ENCODE measurements at places on chromosomes 7 and 10.
A peak's percentile ranks its signal among the peaks of the same experiment; 100 is the strongest.

- DNase-seq = no peak
Measured at GRCh38 chr7:90597563-90598253, 1.6 kb downstream of the CDK14 start.

- DNase-seq = no peak
Measured at GRCh38 chr10:89887830-89888229, 186.4 kb downstream of the KIF20B start.

DNA sequence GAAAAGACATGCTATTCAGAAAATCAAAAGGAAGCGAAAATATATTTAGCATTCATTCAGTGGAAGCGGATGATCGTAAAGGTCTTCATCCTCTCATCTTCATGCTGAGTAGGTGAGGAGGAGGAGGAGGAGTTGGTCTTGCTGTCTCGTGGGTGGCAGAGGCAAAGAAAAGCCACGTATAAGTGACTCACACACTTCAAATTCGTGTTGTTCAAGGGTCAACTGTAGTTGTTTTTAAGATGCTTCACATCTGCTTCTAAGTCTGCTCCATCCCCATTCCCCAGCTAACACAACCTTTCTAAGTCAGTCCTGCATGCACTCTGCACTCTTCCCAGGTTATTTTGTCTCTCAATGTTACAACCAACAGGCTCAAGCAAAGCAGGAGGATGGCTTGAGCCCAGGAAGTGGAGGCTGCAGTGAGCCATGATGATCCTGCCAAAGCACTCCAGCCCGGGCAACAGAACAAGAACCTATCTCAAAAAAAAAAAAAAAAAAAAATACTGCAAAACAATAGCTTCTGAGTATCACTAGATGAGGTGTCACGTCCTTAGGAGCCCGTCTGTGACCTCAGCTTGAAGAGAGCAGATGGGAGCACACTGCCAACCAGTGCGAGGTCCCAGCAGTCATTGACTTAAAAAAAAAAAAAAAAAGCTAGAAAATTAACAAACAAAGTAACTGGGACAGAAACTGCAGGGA is 70.5 kb downstream of the SFMBT2 start:
- no peak for DNase-seq

- DNase-seq = no peak
Measured at GRCh38 chr7:93559639-93560491, 14.7 kb downstream of the CALCR start.

DNA sequence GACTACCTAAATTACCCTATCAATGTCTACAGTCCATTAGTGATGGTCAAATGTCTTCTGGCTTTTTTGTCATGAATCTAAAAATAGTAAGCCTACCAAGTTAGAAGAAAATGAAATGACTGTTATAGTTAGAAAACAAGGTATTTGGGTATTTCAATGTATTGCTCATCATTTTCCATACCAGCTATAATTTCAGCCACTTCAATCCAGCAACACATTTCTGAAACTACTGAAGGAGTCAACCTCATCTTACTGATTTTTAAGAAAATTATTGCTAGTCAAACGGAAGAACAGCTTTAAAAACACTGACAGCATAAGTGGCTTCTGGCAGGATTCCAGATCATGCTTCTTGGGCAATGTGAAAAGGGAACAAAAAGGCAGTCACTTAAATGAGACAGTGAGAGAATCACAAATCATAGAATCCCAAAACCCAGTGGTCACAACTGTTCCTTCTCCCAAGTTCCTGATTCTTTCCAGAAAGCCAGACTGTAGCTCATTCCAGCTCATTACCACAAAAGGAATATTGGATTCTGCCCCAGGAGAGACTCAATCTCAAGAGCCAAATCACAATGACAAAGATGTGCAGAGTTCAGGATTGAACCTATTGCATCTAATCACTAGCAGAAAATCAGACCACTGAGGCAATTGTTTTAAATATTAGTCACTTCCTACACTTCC is 61.2 kb upstream of the LRRN3 start:
- DNase-seq = no peak

DNA sequence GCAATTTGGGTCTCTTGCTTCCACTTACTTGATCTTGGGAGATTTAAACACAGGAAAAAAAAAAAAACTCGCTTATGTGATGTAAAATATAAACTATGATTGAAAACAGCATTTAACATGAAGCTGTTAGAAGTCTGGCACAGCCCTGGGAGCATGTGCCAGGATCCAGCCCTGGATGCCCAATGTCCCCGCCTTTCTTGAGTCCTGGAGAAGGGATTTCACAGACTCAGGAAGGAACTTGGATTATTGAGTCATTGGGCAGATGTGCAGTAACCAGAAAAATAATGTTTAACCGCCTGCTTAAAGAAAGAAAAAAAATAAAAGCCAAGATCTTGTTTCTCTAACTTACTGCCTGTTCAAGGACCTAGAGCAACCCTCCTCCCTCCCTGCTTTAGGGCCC is 3.7 kb upstream of the JCAD start:
- DNase-seq = no peak

- DNase-seq = no peak
Measured at GRCh38 chr7:37287131-37287855, 161.4 kb downstream of the ELMO1 start.

DNA sequence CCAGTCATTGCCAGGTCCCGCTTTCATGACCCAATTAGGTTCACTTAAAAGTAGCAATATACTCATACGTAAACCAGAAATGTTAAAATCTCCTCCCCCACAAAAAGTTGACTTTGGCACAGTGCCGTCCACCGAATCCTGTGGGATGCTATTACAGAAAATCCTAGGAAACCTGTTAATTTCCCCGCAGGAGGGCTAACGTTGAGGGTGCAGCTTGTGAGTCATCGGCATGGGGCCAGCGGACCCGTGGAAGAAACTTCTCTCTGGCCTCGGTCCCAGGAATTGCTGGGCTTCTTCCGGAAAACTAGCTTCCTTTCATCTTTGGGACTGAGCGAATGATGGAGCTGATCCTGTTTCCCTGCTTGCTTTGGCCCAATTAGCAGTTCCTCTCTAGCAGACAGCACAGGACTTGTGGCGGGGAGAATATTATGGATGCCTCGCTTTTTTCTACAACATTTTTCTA is 13.5 kb downstream of the CRYGN start:
- no peak for DNase-seq

DNA sequence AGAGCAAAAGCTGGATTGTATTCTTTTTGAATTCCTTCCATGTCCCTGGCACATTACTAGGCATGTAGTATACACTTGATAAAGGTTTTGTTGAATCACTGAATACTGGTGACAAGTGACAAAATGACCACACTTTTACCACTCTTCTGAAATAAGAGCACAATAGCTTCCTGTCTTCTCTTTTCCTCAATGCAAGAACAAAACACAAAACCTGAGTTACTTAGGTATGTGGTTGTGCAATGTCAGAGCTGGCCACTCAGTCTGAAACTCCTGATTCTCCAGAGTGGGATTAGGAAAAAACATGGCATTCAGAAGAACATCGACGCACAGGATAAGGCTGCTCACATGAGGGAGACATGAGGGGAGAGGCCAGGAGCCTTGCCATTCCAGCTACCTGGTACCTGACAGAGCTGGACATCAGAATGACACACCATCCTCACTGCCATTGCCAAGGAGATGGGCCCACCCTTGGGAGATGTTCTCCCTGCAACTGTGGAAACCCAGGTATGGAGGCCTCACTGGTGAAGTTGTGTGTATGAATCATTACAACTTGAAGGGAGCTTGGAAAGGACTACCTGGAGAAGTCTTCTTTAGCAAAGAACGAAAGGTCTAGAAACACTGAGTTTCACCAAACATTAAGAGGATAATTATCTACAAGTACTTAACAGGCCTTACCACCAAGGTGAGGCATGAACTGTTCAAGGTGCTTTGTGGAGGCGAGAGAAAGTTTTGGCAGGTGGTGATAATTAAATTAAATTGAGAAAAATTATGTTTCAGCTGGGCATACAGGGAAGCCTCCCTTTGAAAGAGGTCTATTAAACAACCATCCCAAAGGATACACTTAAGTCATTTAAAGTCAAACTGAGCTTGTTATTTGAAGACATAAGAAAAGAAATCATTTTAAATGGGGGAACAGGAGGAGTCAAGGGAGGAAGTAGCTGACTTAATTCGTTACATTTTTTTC is 246.5 kb upstream of the AOAH start:
- no peak for DNase-seq

DNA sequence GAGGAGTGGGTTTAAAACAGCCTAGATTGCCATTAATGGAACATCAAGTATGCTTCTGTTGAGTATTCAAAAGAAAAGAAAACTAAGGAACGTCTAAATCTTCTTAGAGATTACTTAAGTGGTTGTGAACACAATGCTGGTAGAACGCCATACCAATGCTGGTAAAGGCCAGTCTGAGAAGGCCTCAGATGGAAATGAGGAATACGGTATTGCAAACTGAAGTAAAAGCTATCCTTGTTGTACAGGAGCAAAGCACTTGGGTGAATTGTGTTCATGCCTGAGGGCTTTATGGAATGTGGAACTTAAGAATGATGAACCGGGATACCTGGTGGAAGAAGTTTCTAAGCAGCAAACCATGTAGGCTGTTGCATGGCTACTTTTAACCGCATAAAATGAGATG is 208.0 kb downstream of the KCND2 start:
- no peak for DNase-seq

GRCh38 chr10:31464552-31464951 is 145.5 kb downstream of the ZEB1 start:
- DNase-seq = no peak

DNA sequence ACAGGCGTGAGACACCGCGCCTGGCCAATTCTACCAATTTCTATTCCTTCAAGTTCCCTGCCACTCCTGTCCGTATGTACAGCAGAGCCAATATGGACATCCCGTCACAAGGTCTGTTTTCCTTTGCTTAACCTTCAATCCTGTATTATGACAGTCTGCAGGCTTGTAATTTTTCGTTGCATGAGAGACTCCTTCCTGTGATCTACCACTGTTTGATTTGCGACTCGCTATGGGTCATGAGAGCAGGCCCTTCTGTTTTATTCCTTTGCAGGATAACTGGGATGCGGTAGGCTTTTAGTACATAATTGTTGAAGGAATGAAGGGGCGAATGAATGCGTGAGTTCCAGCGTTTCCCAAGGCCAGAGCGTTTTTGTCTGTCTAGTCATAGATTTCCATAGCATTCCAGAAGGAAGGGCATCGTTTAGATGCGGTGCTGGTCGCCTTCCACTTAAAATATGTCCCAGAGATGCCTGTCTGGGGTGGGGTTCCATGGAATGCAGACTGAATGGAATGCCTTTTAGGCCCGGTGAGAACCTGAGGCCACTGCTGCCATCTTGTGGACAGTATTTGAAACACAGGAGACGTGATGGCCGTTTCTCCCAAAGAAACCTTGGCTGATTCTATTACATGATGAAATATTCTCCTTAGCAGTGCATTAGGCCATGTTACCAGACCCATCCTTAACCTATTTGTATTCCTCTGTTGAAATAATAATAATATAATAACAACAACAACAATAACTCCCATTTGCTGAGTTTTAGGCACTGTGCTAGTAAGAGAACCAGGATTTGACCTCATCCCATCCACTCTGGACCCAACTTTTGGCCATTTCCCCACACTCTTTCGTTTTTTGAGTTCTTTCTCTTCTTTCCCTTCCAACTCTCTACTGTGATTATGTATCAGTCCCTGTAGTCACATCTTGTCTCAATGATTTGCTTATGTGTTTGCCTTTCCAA is 193.2 kb downstream of the MYOF start:
- DNase-seq = peak; percentile 7

DNA sequence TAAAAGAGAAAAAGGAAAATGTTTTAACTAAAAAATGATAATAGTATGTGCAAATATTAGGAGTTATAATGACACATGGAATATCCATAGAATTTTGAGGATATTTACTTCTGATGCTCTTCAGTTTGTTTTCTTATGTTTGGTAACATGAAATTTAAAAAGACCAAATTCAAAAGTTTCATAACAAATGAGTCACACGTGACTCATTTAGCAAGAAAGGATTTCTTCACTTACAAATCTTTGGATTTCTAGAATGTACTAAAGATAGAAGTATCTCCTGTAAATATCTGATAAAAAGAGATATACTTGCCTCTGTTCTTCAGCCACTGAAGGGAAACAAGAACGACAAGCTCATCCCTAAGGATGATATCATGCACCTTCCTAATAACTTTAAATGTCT is 774.5 kb upstream of the LRRTM3 start:
- DNase-seq = no peak

GRCh38 chr7:133851411-133851810 is 275.7 kb upstream of the LRGUK start:
- DNase-seq = no peak
